SJSA1 (cell line): ENCODE measurements at places on chromosomes 16 and 17.

- DNase-seq = no peak
Observed at GRCh38 chr16:30382111-30382881, at the start of gene SEPTIN1. TSS of gene SEPTIN1 (minus strand) at chr16:30382561. CDS start at chr16:30382542, 19 bp downstream.

- no peak for DNase-seq
Observed at GRCh38 chr16:28876019-28876659, 2.1 kb upstream of the ATP2A1 start.

DNA sequence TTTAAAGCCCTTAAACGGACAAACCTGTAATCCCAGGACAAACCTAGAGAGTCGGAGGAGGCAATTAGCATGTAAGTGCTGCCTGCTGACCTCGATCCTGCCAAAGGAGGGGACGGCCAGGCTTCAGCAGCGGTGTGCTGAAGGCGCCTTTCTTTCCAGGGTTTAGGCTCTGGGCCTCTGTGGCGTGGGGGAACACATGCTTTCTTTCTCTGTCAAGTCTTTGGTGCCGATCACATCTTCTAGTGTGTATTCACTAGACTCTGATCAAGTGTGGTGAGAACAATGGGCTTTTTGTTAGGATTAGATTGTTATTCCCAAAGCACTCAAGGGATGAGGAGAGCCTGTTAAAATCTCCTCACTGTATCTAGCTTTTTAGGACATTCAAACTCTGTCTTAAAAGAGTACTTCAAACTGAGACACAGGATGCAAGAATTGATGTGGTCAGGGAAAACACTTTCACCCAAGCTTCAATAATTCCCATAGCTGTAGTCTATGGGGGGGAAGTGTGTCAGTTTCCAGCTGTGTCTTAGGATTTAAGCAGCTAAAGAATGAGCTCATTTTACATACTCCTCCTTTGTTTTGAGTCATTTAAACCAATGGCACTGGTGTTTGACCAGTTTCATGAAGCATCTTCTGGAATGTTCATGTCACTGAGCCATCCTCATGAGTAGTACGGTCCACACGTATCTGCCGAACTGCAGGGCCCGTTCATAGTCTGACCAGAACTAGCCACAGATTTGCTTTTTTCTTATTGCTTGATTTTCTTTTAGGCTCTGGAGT, 51.2 kb downstream of the RPA1 start:
- no peak for DNase-seq

- DNase-seq = no peak
Observed at GRCh38 chr17:73182616-73183310, 10.1 kb upstream of the COG1 start.

DNA sequence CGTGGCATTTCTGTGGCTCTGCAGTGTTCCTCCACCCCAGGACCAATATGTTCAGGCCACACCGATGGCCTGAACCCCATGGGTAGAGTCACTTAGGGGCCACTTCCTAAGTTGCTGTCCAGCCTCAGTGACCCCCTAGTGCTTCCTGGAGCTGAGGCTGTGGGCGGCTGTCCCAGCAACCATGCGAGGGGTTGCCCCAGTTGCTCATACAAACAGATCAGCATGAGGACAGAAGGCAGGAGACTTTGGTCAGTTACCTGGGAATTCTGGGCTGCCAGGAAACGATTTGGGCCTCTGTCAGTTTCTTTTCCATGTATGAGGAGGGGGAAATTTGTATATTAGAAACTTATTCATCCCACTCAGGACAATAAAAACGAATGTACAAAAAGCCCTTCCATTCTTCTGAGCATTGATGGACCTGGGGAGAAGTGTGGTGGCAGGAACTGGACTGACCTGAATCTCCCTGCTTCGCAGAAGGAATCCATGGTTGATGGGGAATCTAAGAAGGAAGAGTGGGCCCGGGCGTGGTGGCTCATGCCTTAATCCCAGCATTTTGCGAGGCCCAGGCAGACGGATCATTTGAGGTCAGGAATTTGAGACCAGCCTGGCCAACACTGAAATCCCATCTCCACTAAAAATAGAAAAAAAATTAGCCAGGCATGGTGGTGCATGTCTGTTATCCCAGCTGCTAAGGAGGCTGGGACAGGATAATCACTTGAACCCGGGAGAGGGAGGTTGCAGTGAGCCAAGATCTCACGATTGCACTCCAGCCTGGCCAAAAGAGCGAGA, 4.9 kb upstream of the IL32 start:
- DNase-seq = no peak

- no peak for DNase-seq
Observed at GRCh38 chr17:76063875-76064546, 8.3 kb downstream of the SRP68 start.

GRCh38 chr17:78765821-78766220, 16.3 kb downstream of the CYTH1 start:
- no peak for DNase-seq

GRCh38 chr17:81002409-81003361, 11.0 kb downstream of the CHMP6 start:
- peak; percentile 74 for DNase-seq
